ENCODE measurements at places on chromosomes 11 and 22.

DNA sequence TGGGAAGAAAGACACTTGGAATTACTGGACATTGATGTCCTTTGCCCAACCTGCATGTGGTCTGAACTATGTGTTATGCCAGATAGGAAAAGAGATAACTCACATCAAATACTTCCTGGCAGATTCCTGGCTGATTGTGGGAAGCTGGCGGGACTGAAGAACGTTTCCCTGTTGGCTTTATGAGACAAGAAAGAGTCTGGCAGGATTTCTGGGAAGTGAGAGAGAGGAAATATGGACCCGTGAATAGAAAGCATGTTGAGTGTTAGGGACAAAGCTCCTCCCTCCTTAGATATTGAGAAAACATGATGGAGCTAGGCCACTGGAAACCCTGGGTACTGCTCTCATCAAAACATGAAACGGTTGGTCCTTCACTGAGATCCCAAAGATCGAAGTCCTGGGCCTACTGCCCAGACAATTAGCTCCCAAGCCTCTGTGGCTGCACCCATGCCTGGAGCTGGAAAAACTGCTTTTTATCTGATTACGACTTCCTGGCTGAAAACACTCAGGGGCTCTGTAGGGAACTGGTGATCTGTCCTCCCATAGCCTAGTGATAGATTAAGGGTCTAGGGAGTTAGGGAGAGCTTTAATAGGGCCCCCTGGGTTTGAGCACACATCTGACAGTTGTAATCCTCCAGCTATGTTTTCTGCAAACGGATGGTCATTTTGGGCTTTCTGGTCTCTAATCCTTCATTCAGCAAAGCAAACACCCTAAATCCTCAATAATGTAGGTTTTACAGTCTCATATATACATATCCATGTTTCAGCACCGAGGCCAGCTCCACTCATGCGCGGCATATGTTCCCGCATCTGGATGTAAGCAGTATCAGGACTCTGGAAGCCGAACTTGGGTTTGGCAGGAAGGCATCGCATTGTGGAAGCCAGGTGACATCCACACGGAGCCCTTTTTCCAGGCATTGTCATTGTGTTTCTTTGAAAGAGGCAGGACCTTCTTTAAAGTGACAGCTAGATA, 6.1 kb upstream of the B3GAT1 start:
- no peak for DNase-seq

DNA sequence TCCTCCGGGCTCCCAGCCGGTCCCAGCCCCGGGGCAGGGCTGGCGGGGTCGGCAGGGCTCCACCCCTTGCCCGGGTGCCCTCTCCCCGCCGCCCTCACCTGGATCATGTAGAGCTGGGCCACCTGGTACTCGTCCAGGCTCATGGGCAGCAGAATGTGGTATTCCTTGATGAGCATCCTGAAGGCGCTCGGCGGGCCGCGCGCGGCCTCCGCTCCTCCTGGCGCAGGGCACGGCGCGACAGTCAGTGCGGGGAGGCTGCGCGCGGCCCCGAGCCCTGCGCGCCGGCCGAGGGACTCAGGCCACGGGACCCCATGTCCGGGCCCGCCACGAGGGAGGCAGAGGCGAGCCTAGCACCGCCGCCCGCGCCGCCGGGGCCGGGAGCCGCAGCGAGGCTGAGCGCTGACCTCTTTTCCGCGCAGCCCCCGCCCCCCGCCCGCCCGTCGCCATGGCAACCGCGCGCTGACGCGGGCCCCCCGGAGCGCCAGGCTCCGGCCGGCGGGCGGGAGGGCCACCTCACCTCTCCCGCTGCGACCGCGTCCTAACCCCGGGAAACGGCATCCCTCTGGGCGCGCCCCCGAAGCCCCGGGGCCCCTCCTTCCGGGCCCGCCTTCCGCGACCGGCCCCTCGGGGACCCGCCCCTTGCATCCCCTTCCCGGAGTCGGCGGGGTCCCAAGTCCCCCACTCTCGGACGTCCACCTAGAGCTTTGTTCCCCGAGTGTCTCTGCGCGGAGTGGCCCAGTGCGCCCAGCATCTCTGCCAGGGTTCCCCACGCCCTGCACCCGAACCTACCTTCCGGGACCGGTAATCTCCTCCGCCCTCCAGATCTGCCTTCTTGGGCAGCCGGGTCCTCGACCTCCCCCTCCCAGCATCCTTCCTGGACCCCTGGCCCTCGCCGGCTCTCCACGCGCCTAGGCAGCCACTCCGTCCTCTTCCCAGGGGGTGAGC, 886 bp downstream of the PITPNM1 start:
- DNase-seq: no peak

DNA sequence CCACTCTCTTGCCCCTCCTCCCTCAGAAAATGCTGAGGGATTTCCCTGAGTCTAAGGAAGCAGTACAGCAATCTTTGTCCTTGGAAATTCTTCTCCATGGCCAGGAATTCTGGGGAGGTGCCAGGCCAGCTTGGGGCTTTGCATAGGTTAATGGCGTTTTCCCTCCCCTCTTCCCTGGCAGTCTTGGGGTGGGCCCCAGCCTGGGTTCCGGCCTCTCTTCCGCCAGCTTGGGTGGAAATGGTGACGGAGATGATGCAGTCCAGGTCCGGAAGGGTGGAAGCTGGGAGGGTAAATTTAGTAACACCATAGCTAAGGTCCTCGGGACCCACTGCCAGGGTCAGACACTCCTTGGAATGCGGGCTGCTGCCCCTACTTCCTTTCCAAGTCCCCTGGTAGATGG, 5.0 kb downstream of the PHLDB1 start:
- DNase-seq: no peak

DNA sequence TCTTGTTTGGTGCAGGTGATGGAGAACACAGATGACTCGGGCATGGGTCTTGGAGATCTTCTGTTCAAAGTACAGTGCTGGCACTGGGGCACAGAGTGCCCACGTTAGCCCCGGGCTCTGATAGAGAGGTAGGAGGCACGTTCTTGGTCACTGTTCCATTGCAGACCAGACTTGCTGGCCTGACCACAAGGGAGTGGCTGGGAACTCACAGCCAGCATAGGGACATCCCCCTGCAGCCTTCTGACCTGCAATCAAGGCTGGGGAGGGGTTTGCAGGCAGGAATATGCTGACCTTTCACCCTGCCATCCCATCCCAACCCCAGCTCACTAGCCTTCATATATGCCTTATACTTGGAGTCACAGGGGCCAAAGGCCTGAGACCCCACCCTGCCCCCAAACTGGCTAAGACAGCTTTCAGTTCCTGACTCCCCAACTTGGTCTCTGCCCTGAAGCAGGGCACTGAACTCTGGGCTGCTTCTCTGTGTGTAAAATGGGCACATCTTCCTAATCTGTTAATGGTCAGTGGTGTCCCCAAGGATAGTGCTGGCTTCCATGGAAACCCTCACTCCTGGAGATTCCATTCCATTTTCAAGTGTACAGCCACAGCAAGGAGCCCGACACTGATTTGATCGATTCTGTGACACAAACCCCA, 4.6 kb downstream of the MRPL49 start:
- no peak for DNase-seq

GRCh38 chr11:19940831-19941230, 219.4 kb downstream of the DBX1 start:
- DNase-seq: no peak

- DNase-seq: no peak
These were observed 38.8 kb upstream of the HORMAD2 start for GRCh38 chr22:30041475-30041874.

DNA sequence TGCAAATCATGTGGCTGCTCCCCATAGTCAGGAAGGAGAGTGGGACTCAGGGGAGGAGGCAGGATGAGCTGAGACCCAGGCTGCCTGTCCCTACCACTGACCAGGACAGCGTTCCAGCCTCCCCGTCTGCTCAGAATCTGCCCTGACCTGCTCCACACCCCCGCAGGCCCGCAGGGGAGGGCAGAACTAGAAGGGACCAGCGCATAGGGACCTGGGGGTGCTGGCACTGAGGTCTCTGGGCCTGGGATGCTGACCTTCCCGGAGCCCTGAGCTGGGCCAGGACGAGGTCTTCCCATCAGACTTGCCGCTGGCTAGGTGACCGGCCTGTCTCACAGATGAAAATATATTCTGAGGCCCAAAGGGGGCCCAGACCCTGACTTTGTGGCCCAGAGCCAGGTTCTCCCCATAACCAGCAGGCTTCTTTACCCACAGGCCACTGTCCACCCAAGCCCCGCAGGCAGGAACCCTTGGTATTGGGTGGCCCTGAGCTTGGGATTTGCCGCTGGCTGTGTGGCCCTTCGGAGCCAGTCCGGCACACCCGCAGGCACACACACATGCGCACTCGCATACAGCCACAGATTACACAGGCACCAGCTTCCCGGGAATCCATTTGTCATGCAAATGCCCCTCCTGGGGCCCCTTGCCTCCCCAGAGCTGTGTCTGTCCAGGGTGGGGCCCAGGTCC, 13.8 kb upstream of the PIM3 start:
- DNase-seq: no peak

- no peak for DNase-seq
These were observed 1492.1 kb downstream of the BRD1 start for GRCh38 chr22:48335442-48336139.

DNA sequence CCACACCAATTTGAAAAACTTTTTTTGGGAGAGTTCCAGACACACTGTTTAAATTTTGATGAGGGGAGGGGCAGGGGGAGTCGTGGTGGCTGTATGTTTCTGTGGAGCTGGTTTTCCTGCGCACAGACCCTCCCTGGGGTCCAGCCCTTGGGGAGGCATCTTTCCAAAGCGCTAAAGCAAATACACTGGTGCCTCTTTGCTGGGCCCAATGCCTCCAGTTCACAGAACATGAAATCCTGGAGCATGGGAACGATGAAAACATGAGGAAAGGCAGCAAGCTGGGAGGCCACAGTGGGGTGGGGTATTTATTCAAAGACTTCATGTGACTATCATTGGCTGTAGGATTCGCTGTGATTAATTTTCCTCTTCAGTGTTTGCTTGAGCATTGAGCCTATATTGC, 135.3 kb downstream of the CCDC34 start:
- no peak for DNase-seq

DNA sequence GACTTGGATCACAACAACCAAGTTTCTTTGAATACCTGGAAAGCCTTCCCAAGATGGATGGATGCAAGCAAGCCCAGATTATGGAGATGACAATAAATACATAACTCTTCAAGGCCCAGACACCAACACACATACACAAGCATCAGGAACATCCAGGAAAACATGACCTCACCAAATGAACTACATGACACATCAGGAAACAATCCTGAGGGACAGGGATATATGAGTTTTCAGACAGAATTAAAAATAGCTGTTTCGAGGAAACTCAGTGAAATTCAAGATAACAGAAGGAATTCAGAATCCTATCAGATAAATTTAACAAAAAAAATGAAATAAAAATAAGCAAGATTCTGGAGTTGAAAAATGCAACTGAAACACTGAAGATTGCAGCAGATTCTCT, 659.4 kb downstream of the METTL15 start:
- no peak for DNase-seq

DNA sequence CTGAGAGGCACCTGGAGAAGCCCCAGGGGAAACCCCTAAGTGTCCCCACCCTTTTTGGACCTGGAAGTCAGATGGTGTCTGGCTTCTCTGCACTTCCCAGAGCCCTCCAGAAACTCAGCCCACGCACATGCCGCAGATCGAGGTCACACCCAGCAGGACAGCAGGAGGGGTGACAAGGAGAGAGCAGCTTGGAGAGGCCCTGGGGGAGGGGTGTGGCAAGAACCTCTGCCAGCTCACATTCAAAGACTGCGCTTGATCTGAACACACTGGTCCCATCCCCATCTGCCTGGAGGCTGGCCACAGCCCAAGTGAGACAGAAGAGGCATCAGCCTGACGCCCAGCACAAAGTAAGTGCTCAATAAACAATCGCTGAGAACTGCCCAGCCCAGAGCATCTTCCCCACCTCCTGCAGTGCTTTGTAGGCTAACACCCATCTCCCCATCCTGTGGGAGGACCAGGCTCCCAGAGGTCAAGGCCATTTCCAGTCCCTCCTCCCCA, 21.4 kb downstream of the TMPRSS6 start:
- no peak for DNase-seq

DNA sequence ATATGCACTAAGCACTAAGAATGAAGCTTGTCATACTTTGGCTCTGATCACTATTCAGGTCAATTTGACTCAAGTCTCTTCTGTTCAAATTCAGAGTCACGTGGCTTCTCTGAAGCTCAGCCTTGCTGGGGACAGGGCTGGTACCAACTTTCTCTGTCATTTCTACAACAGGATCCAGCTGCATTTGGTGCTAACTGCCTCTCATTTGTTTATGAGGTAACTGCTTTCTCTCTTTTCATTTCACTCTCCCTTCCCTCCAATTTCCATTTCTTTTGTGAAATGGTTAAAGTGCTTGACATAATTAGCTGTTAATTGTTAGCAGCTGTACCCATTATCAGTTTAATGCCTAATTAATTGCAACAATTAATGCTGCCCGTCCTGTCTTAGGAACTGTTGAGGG, 259.7 kb upstream of the PLET1 start:
- DNase-seq: no peak

DNA sequence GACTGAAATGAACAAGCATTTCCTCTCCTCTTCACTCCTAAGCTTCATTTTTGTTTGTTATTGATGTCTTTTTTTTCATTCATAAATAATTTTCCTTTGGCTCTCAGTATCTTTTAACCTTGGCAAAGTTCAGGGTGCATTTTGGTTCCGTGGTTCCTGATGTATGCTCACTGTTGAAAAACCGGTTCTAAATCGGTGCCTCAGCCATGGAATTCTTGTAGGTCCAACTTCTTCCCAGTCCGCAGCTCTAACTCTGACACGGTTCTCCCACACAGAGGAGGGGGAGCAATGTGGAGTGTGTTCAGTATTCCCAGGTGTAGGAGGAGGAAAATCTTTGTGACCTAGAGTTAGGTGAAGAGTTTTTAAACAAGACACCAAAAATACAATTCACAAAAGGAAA, 12.6 kb upstream of the MS4A15 start:
- no peak for DNase-seq
